AG08396 (cell line): ENCODE measurements at places on chromosomes 16 and 17.

- DNase-seq: no peak
Measured at GRCh38 chr17:48631693-48632578, 5.8 kb upstream of the HOXB9 start.

DNA sequence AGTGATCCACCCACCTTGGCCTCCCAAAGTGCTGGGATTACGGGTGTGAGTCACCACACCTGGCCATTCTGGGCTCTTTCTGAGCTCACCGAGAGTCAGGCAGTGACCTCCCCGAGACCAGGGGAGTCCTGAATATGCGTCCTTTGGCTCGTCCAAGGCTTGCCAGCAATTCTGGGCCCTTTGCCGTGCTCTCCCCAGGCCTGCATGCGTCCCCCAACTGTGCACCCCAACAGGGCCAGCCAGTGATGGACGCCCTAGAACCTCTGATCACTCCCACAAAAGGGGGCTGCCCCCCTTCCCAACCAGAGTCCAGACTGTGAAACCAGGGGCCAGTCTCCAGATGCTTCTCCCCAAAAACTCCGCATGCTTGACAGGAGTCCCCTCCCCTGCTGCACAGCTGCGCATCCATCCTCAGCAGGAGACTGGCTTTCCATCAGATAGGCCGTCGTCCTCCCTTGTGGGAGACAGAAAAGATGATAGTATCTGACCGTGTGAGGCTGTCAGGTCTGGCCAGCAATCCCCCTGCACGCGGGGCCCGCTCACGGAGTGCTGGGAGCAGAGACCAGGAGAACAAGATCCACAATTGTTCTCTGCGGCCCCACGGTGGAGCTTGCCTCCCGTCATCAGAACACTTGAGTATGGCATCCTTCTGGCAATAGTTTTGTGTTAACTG is 15.5 kb downstream of the HS3ST6 start:
- no peak for DNase-seq

GRCh38 chr17:28385037-28385400 is 13.5 kb downstream of the SARM1 start:
- no peak for DNase-seq

DNA sequence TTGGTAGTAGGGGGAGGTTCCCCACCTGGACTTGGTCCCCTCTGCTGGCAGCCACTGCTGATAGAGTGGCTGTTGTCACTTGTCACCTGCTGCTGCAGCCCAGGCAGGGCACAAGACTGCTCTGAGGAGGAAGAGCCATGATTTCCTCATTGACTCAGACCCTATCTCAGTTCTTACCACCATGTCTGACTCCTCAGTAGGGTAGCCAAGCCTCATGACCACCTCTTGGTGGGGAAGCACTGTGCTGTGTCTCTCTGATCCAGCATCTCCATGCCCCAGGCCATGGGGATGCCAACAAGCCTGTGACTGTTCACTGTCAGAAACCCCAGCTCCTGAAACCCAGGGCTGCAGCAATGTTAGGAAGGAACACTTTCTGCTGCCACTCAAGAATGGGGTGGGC is 173.0 kb downstream of the WSCD1 start:
- DNase-seq: no peak

GRCh38 chr17:2911755-2912111 is 115.5 kb downstream of the RAP1GAP2 start:
- no peak for DNase-seq

GRCh38 chr17:54544249-54544648 is 356.4 kb upstream of the TOM1L1 start:
- DNase-seq: no peak

GRCh38 chr16:66604376-66605176 is at the start of gene CMTM3:
Gene CMTM3, plus strand, starts transcription at chr16:66604704. Its CDS starts 102 bp downstream, at chr16:66604806.
- peak; percentile 89 for DNase-seq

- DNase-seq: no peak
Measured at GRCh38 chr17:32267690-32268205, 2.1 kb downstream of the RHBDL3 start.

DNA sequence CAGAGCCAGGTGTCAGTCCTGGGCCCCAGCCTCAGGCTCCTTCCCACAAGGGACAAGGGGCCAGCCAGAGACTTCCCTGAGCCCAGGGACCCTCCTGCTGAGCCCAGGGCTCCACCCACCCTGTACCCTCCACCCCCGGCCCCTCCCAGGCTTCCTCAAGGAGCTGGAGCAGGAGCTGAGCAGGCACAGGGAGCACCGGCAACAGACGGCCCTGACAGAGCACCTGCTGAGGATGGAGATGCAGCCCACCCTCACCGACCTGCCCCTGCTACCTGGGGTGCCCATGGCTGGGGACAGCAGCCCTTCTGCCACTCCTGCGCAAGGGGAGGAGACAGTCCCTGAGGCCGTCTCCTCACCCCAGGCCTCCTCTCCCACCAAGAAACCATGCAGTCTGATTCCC is 4.5 kb downstream of the SCRN2 start:
- DNase-seq: no peak

DNA sequence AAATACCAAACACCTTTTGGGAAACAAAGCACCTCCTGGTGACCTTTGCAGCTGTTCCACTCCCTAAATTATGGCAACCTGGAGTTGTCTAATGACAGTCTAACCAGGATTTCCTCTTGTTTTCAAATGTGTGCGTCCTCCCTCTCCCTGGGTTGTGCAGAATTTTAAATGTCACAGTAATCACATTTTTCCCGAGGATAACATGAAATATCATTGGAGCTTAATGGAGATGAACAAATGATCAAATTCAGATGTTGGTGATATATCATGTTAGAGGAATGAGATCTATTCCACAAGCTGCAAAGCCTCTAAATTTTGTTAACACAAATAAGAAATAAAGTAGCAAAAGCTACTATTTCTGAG is 86.9 kb upstream of the HLF start:
- no peak for DNase-seq

GRCh38 chr16:51630076-51630475 is 479.0 kb upstream of the SALL1 start:
- DNase-seq: no peak

GRCh38 chr17:75634754-75635609 is 1.7 kb downstream of the SMIM5 start:
- no peak for DNase-seq

DNA sequence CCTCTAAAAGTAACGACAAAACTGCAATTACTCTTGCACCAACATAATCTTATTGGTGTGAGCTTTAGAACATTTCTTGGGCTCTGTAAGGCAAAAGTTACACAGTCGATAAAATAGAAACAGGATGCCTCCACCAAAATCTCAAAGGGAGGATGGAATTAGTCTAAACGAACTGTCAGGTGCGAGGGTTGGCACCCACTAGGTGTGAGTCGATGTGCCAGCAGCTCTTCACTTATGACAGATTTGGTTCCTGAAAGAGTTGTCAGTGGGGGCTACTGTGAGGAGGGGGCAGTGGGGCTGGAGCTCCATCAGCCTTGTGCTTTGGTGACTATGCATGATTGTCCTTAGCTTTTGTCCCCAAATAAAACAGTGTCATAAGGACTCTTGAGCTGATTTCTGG is 422.9 kb downstream of the TMEM114 start:
- no peak for DNase-seq
